ENCODE measurements at places on chromosomes 1 and 21.
A peak's percentile ranks its signal among the peaks of the same experiment; 100 is the strongest.

DNA sequence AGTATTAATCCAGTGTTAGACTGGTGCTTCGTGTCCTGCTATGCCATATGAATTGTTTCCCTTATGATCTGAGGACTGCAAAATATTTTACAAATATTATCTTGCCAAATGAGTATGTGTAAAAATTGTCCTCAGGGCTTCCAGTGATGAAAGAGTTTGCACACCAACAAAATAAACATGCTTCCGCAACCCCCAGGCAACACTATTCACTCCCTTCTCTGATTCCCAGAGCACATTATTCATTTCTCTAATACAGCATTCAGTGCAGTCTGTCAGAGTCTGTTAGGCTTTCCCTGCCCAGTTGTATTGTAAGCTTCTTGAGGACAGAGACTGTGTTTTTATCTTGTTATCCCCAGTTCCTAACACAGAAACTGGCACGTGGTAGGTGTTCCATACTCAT is 409.9 kb upstream of the C1orf87 start:
- no peak for DNase-seq

GRCh38 chr21:20647607-20648006 is 350.6 kb upstream of the NCAM2 start:
- no peak for DNase-seq

DNA sequence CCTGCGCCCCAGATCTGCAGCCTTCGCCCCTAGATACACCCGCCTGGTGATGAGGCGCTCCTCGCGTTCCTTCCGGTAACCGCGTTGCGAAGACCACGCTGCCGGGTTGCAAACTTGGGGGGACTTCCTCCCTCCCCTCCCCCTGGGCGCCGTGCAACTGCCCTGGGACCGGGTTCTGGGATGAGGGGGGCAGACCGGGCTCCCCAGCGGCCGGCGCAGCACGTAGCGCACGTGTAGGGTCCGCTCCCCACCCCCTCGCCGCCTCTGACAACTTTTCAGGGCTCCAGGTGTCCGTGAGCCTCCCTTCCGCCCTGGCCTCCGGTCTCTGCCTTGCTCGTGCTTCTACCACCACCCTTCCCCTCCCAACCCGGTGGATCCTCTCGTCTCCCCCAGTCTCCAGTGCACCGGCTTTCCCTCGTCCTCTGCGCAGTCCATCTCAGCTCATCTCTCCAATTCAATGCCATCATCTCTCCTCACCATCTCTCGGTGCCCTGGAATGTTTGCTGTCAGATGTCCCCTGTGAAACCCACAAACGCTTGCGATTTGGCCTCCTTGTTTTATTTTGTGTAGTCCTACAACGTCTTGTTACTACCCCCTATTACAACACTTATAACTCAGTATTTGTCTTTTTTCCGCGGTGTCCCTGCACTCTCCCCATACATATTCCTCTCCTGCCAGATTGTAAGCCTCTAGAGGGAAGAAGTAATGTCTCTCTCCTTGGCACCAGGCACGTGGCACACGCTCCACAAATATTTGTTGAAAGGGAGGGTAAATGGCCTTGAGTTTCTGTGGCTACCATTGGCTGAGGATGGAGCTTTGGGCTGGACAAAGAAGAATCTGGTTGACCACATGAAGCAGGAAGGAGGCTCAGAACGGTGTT is 782 bp downstream of the PCAT6 start:
- no peak for DNase-seq

- DNase-seq, result peak; percentile 41
Measured at GRCh38 chr1:3473381-3473844, 18.9 kb downstream of the ARHGEF16 start.

DNA sequence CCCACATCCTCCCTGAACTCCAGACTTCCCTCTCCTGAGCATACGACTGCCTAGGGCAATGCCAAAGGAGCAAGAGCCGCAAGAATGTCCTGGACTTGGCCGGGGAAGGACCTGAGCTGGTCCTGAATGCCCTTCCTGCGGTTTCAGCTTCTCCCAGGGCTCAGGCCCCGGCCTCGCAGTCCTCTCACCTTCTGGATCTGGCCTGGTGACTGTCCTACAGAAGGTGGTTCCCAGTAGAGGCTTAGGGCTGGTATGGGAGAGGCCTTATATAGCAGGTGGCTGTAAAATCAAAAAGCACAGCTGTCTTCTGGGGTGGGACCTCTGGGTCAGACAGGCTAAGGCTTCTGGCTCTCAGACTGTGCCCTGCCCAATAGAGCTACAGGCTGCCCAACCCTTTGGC is at the start of gene LYPD8:
Gene LYPD8, minus strand, starts transcription at position 243 of the 400 bp plus-strand sequence. CDS start 4,678 bp downstream, outside the sequence.
- DNase-seq, result no peak

GRCh38 chr21:44517175-44517899 is 22.7 kb downstream of the KRTAP10-1 start:
- no peak for DNase-seq

- DNase-seq, result no peak
Measured at GRCh38 chr1:107941123-107941522, 23.9 kb downstream of the VAV3 start.

- DNase-seq, result no peak
Measured at GRCh38 chr1:87989346-87989745, 660.7 kb downstream of the LMO4 start.

- DNase-seq, result no peak
Measured at GRCh38 chr1:240145120-240145519, 53.4 kb downstream of the FMN2 start.

DNA sequence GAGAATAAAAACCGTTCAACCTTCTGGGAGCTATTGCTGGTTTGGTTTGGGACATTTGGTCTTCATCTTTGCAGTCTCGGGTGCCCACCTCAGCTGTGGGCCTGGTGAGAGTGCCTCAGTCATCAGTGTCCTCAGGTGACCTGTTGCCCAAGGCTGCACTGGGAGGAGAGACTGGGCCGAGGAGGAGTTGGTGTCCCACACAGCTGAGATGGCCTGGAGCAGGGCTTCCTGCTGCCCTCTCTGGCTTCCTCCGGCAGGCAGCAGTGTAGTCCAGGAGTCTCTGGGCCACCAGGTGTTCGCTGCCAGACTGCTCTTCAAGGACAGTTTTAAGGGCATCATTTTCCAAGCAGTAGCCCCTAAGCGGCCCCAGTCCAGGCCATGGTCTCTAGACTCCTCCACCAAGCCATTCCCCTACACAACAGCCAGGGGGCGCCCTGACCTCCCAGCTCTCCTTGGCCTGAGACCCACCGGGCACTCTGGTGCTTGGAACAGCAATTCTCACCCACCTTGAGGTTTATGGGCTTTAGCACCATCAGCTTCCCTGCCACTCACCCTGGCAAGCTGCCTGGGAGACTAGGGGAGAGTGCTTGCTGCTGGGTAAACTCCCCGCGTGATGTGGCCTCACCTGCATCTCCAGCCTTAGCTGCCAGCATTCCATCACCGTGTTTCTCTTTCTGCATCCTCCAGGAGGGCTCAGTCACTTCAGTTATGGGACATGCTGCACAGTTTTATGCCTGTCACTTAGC is 9.1 kb upstream of the SYTL1 start:
- DNase-seq, result no peak

GRCh38 chr1:101945884-101946283 is 50.8 kb downstream of the OLFM3 start:
- DNase-seq, result no peak

DNA sequence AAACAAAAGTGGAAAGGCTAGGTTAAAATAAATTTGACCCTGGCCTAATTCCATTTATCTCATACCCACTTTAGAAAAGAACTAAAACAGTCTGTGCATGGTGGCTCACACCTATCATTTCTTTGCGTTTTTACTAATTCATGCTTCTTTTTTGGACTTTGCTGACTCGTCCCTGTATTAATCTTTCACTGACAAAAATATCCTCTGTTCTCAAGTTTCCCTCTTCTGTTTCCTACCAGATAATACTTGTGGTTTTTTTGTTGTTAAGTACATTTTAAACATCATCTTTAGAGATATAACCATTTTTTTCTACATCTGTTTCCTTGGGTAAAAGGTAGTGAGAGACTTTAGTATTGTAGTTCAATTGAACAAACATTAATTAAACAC is 11.5 kb downstream of the CNST start:
- no peak for DNase-seq

DNA sequence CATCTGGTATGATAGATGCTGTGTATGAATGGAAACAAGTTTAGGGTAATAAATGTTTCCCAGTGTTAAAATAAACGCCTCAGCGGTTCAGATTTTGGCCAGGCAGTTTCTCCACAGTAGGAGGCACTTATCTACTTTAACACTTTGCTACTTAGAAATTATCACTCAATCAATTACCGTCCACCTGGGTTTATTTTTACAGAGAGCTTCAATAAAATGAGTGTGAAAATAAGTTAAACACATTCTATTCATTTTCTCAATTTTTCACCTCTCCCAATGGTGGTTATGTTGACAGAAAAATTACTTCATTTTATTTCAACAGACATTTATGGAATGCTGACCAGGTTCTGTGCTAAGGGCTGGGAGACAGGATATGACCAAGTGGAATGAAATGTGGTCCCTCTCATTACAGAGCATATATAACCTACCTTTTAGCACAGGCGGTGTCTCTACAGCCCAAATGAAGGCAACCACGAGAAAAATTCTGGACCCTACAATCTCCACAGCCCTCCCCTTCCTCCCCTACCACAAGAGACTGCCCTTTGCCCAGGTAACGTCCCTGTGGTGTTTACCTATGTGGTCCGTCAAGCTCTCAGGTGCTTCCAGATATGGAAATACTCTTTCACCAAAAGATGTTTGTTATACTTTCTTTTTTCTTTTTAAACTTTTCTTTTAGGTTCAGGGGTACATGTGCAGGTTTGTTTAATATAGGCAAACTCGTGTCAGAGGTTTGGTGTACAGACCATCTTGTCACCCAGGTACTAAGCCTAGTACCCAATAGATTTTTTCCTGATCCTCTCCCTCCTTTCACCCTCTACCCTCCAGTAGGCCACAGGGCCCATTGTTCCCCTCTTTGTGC is 105.5 kb downstream of the HLCS start:
- peak; percentile 29 for DNase-seq

DNA sequence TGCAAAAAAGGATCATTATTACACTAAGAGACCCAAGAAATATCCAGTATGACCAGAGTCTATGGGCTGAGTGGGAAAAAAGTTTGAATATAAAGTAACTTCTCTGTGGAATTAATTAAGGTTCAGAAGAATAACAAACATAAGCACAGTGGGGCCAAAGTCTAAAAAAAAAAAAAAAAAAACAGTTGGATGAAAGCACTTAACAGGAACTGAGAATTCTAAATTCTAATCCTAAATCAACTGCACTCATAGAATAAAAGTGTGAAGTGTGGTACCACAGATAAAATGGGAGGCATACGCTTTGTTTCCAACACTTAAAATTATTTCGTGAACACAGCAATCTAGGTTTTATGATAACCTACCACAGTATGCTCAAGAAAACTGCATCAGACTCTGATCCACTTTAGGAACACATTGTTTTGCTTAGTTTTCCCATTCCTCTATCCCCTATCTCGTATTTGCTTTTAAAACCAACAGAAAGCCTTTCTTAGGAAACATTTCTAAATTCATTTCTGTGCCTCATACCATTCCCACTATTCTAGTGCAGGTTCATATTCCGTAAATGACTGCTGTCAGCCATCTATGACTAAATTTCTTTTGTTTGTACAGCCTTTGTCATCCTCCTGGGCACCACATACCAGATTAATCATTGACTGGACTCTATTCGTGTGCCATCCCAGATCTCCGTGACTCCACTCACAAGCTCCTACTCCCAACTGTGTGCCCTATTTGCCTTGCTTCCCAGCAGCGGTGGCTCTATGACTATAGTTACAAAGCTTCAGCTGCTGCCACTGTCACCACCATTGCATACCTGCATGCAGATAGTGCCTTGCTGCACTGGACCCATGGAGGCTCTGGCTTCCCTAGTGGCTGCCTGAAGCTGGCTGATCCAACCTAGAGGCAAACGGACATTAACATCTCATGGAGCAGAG is 24.9 kb downstream of the CHML start:
- DNase-seq, result no peak

- no peak for DNase-seq
Measured at GRCh38 chr1:220699044-220699443, 8.9 kb downstream of the C1orf115 start.

- no peak for DNase-seq
Measured at GRCh38 chr1:19858893-19859292, 23.3 kb upstream of the OTUD3 start.

- DNase-seq, result peak; percentile 23
Measured at GRCh38 chr21:14942801-14943490, 121.9 kb downstream of the NRIP1 start.

DNA sequence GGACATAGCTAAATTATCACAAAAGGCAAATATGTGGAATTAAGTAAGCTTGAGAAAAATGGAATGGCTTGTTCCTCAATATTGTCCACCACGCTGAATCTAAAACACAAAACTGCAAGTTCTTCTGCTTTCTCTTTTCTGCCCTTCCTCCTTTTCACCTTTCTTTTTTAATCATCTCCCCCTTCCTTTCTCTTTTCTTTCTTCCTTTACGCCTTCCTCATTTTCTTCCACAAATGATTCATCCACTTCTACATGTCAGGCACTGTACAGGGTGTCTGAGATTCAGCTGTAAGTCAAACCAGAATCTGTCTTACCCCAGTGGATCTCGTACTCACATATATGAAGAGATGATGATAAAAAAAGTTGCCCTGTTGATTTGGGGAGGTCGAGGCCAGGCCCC is 1182.5 kb downstream of the MRPL39 start:
- no peak for DNase-seq

- no peak for DNase-seq
Measured at GRCh38 chr1:45051005-45051772, 39.1 kb downstream of the UROD start.

DNA sequence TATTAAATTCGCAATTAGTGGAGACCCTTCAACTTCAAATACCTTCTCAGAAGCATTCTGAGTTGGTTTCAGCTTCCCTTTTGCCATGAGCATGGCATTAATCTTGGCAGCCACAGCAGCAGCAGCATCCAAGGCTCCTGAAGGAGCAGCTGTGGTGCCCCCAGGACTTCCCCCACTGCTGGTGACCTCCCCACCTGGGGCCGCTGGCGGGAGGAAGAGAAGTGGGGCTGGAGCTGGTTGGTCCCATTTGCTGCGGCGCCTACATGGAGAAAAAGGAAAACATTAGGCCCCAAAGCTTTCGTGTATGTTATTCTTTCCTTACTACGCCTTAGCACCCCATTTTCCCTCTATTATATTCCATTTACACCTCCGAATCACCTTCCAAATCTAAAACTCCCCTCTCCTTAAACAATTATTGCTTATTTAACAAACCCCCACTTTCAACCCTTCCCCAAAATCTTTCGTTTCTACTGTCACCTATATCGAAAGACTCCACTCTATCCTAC is 569 bp downstream of the KHDC4 start:
- no peak for DNase-seq

DNA sequence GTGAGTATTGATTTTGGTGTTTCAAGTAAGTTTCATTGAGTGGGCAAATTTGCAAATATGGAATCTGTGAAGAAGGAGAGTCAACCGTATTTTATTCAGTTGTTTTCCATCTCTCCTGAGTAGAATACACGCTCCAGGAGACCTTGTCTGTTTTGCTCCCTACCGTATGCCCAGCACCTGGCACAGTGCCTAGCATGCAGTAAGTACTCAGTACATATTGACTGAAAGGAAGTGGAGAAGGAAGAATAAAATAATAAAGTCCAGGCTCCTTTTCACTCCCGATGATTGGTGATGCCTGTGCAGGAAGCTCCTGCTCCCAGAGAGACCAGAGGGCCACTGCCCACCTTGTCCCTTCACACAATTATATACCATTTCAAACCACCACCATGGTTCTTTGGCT is 59.4 kb upstream of the NEK2 start:
- DNase-seq, result no peak

Data from AG04450 (cell line).